ENCODE measurements at places on chromosomes 4 and X.

DNA sequence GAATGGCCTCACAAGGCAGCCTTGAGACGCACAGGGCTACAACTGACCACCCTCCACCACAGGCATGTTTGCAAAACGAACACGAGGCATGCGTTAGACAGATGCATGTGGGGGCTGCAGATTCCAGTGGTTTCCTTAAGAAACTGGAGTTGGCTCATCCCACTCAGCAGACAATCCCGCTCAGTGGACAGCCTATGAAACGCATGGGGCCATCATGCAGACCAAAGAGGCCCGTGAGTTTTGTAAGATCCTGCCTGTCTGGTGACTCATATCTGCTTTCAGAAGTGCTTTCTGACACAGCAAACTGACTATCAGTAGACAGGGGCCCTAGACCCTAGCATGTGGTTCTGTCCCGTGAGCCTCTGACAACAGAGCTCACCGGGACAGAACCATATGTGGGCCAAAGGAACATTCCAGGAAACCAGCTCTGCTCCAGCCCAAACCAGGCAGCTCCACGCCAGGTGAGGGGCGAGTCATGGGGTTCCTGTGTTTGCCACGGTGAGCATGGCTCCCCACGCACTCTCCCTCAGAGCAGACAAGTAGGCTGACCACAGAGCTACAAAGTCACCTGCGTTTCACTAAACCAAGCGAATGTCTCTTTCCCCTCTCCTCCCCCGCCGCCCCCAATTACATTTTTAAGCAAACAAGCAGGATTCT, 74.4 kb downstream of the MTMR1 start:
- no peak for DNase-seq

DNA sequence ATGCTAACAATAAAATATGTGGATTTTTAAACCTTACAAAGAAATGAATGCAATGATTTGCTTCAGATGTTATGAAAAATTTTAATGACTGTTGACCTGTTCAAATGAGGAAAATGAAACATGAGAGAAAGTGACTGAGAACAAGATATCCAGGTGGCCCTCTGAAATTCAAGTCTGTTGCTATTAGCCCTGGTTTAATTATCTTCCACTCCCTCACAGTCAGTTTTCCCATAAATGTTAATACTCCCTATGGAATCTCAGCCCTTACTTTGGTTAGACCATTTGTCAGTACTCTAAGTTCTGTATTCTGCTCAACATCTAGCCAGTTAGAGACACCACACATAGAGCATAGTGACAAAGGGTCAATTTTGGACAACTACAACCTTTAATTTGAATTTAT, 327.8 kb downstream of the PDGFC start:
- DNase-seq = no peak

DNA sequence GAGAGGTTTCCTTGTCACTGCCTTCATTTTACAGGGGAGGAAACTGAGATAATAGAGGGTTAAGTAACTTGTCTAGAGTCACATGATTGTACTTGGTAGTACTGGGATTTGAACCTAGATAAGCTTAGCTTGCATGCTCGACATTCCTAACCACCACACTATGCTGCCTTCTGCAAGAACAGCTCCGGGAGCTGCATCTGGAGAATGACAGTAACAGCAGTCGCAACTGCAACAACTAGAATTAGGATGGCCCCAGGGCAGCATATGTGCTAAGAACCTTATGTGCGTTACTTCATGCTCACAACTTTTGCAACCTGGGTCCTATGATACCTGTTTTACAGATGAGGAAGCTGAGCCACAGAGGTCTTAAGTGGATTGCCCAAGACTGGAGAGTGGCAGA, 89.5 kb upstream of the LCORL start:
- DNase-seq = no peak

DNA sequence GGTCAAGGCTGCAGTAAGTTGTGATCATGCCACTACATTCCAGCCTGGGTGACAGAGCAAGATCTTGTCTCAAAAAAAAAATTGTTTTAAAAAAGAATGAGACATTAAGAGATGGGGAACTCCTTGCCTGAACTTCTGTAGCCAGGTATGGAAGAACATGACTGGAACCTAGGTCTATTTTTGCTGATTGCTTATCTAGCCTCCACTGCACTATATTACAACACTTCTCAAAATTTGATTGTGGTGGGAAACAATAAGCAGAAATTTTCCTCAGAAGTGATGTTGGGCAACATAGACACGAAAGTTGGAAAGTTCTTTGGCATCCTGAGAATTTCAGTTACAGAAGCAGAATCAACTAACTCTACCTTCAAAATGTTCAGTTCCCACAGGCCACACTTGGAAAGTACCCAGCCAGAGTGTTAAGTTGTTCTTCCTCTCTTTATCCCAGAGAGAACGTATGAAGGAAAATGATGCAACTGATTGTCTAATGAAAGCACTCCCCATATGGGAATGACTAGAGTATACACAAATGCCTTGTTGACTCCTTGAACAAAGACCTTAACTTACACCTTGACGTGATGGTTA, 50.0 kb downstream of the LUZP4 start:
- DNase-seq = no peak

Measured in activated CD8-positive, alpha-beta memory T cell treated with anti-CD3 and anti-CD28 coated beads for 48 hours (primary cell).